Fibroblast of the aortic adventitia (primary cell): ENCODE measurements at places on chromosomes 2 and 18. TPM values are rescaled to one million over a fixed set of nuclear protein-coding genes. Genes with fewer than 3 reads are reported as not detected.

The DUSP19 gene
- total RNA-seq, result 1.6 and 4.8 TPM in 2 replicates

The IER3IP1 gene
- total RNA-seq, result 10.5 and 24.8 TPM in 2 replicates

The HTR2B gene
- total RNA-seq, result 17.4 and 33.0 TPM in 2 replicates

The GALNT3 gene
- total RNA-seq, result 0.49 and 3.1 TPM in 2 replicates

The FSIP2 gene
- total RNA-seq, result 0.98 and 1.6 TPM in 2 replicates

The APOB gene
- total RNA-seq, result under 0.01 TPM in 1 of 2 replicates, not detected in the other

The NDUFAF7 gene
- total RNA-seq, result 11.1 and 37.9 TPM in 2 replicates

The CDH19 gene
- not detected in 2 replicates for total RNA-seq

The NT5C1B gene
- not detected in 2 replicates for total RNA-seq

The VWA3B gene
- not detected in 2 replicates for total RNA-seq

The RNF103 gene
- total RNA-seq, result 25.0 and 25.1 TPM in 2 replicates

The CETN1 gene
- total RNA-seq, result not detected in 2 replicates

The PIGN gene
- 32.7 and 44.8 TPM in 2 replicates for total RNA-seq

The MYO5B gene
- total RNA-seq, result 0.09 and 0.16 TPM in 2 replicates

The IL36B gene
- not detected in 2 replicates for total RNA-seq

The MZT2B gene
- total RNA-seq, result 90.5 and 137 TPM in 2 replicates

The OTX1 gene
- 0.27 and 0.57 TPM in 2 replicates for total RNA-seq

The HOXD1 gene
- not detected in 2 replicates for total RNA-seq

The CFLAR gene
- 71.5 and 134 TPM in 2 replicates for total RNA-seq

The ERMN gene
- total RNA-seq, result 0.18 TPM in 1 of 2 replicates, not detected in the other

The KDSR gene
- 55.0 and 64.8 TPM in 2 replicates for total RNA-seq

The CYS1 gene
- total RNA-seq, result 3.2 and 7.0 TPM in 2 replicates

The STARD6 gene
- total RNA-seq, result not detected in 2 replicates

The CD8A gene
- total RNA-seq, result not detected in 2 replicates

The RASGRP3 gene
- 5.9 and 7.8 TPM in 2 replicates for total RNA-seq

The CFAP65 gene
- total RNA-seq, result not detected in 2 replicates

The POLE4 gene
- total RNA-seq, result 27.4 and 44.3 TPM in 2 replicates

The MOGAT1 gene
- not detected in 2 replicates for total RNA-seq

The CSRNP3 gene
- total RNA-seq, result 2.3 and 3.4 TPM in 2 replicates

The TMEM163 gene
- total RNA-seq, result not detected in 2 replicates

The C2orf81 gene
- 1.9 and 2.8 TPM in 2 replicates for total RNA-seq

The DNAH6 gene
- under 0.01 and 0.49 TPM in 2 replicates for total RNA-seq

The CENPA gene
- 9.2 TPM in 1 of 2 replicates, not detected in the other for total RNA-seq

The SMYD1 gene
- not detected in 2 replicates for total RNA-seq

The ZBTB7C gene
- 0.09 and 0.41 TPM in 2 replicates for total RNA-seq

The CXCR2 gene
- not detected in 2 replicates for total RNA-seq

The SLC4A3 gene
- total RNA-seq, result 2.5 and 14.7 TPM in 2 replicates
